ENCODE measurements at places on chromosomes 16 and 17.

GRCh38 chr16:66746682-66747081, 4.7 kb downstream of the DYNC1LI2 start:
- peak; percentile 60 for DNase-seq

GRCh38 chr17:36944553-36944952, 4.2 kb upstream of the AATF start:
- DNase-seq, result no peak

DNA sequence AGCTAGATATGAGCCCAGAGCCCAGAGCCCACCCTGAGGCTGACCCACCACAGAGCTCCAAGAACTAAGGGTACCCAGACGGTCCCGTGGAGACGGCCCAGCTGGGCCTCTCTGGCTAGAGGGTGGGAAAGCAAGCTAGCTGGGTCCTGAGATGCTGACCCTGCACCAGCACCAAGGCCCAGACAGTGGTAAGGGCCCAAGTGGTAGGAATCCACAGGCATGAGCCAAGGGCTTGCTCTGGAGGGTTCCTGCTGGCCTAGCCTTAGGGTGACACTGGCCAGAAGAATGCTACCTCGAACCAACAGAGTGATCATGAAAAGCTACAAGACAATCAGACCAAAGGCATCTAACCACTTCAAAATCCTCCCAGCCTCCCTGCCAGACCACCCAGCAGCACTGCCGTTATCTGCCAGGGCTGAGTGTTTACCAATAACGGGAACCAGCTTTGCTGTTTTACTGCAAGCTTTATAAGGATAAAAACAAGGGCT, 13.2 kb downstream of the HIC1 start:
- peak; percentile 97 for DNase-seq

DNA sequence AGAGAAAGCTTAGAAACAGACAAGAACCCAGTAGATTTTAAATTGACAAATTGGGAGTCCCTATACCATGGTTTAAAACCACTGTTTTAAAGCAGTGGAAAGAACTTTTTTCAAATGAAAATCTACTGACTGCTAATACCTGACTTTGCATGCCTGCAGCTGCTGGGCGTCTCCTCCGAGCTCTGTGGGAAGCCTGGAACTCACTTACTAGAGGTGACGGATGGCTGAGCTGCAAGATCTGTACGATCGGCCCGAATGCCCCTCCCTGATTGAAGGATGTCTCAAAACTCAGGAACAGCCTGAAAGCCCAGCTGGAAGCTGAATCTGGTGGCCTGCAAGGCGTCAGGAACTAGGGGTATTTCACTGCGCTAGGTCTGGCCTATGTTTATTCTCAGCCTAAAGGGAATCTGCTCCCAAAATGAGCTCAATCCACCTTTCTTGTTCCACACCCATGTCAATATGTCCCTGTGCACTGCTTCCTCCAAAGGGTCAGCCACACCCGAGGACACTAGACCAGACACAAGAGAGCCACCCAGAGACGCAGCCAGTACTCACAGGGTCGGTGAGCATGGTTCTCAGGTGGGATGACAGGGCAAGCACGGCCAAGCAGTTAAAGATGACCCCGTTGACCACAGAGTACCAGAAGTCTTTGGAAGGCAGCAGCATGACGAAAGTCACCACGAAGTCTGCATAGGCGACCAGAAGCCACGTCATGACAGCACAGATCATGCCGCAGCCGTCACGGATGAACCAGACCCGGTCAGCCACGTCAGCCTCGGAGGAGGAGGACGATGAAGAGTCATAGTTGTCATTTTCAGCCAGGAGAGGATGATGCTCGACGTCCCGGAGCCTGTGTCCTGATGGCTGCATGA, 21.4 kb downstream of the ZDHHC7 start:
- no peak for DNase-seq

DNA sequence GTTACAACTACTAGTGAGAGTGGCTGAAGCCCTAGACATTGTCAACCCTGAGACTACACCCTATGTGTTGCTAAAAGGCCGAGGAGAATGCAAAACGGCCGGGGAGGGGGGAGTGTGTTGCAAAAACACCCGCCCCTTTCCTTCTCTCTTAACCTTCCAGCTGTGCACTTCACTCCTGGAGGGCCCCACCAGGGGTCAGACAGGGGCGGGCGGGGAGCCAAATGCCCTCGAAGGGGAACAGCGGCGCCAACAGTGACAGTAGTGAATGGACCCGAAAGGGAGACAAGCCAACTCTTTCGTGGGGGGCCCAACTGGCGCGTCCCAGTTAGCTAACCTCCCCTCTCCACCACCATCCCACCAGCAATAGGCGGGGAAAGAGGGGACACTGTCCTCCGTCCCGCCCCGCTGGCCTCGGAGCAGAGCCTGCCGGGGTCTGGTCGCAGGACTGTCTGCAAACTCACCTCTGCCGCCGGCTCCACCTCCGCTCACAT, 352 bp downstream of the MARF1 start:
- no peak for DNase-seq

DNA sequence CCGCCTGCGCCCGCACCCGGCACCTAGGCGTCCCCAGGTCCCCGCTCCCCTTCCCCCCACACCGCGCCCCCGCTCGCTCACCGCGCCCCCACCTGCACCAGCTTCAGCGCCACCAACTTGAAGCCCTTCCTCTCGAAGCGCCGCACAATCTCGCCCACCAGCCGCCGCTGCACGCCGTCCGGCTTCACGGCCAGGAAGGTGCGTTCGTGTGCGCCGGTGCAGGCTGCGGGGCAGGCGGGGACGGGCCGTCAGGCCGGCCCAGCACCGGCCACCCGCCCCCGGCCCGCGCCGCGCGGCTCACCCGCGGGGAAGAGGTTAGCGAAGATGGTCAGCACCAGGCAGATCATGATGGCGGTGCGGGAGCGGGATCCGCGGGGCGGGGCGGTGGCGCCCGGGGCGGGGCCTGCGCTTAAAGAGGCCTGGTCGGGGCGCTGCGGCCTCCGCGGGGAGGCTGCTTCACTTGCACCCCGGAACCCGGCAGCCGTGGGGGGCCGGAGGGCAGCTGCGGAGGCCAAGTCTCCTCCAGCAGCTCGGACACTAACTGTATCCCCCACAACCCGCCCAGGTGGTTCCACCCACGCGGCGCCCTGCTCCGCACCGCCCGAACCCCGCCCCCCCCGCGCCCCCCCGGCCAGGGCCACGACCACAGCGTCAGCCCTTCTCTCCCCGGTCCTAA, at the start of gene NME3:
TSS of gene NME3 (minus strand) at position 356 of the 676 bp plus-strand sequence. CDS start at position 347, 9 bp downstream.
- peak; percentile 43 for DNase-seq

DNA sequence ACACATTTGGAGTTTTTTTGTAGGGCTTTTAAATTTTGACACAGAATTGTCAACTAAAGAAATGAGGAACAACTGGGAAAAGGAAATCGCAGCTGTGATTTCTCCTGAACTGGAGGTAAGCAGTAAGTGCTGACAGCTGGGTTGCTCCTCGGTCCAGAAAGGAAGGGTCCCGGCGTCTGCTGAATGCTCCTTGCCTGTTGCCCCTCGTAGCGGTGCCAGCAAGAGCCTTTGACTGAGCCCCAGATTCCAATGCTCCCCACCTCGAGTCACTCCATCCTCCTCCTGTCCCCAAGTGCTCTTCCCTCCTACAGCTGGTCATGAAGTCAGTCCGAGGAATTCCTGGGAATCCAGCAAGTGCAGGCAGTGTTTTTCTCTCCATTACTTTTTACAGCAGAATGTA, 32.0 kb upstream of the ENDOV start:
- no peak for DNase-seq

- no peak for DNase-seq
These were observed 93.1 kb downstream of the ZDHHC7 start for GRCh38 chr16:84918006-84918909.

GRCh38 chr17:2947996-2948550, 115.3 kb downstream of the OR1D5 start:
- no peak for DNase-seq

GRCh38 chr16:29665294-29666077, 2.4 kb downstream of the SPN start:
- DNase-seq, result no peak

DNA sequence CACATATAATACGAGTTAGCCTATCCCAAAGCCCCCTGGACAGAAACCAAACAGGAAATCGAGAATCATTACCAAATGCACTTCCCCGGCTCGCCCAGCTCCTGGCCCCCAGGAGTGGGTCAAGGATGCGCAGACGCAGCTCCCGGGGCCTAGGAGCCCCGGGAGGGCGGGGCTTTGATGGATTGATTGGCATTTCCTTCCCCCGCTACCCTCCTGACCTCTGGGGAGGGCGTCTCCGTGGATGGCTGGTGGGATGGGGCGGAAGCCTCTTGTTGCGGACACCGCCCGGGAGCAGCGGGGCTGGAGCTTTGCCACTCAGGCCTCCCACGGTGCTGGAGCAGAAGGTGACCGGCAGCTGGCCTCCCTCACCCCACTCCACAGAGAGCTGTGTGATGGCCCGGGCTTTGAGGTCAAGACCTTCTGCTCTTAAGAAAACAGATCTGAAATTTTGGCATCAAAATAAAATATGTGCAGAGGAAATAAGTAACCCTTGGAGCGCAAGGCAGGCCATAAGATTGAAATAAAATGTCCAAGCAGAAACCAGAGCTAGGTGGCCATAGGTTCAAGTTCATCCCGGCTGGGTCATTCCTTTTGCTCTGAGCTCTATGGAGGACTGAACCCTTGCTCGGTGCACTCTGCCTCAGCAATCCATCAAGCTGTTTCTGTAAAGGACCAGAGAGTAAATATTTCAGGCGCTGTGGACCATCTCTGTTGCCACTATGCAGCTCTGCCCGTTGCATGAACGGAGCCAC, 262.3 kb downstream of the SOX9 start:
- no peak for DNase-seq

DNA sequence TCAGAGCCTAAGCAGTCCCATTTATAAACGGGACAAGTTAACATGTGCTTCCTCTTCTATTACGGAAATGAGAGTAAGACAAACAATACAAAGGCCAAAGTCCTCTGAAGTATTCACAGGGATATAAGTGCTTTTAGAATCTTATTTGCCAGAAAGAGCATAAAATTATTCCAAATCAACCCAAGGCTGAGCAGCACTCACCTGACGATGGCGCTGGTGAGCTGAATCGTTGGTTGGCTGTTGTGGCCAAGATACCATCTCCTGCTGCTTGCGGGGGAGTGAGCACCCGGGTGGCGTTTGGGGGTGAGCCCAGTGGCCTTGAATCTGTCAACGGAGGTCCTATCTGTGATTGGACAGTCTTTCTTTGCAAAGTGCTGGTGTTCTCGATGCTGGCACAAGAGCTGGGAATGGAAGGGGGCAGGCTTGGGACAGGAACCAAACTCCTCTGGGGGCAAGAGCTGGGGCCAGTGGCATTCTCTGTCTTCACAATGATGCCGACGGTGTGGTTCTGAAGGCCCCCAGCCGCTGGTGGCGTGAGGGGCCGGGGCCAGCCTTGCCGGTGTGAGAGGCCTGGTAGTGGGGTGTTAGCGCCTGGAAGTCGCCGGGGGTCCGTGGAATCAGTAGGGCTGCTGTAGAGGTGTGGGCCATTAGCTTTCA, 9.5 kb upstream of the DHRS13 start:
- DNase-seq, result no peak

- peak; percentile 99 for DNase-seq
These were observed 25.6 kb downstream of the ITGB3 start for GRCh38 chr17:47279062-47279801.

DNA sequence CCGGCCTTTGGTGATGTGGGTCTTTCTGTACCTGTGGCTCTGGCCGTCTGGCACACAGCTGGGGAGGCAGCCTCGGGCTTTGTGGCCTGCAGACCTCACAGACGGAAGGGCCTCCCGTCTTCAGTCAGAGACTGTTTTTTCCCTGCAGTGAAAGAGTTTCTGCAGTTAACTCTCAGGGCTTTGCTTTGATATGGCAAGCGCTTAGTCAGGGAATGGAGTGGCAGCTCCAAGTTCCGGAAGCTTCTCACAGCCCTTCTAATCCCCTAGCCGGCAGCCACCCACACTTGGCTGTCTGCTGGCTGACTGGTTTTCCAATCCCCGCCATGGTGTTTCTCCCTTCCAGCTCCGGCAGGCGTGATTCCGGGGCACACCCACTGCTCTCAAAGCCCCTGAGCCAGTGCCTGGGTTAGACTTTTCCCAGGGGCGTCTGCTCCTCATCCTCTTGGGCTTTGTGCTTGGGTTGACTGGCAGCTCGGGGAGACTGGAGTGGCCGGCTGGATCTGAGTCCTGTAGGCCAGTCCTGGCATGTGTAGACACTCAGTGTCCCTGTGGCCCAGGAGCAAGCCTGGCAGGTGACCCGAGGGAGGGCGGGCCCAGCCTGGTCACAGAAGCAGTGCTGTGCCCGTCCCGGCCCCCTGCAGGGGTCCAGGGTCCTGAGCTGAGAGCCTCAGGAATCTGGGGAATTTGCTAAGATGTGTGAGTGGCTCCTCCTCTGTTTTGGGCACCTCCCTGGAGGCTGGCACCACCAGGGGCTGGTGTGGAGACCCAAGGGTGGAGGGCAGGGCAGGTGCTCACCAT, 29.9 kb downstream of the BAIAP2 start:
- DNase-seq, result peak; percentile 81

GRCh38 chr16:75922250-75922649, 196.0 kb upstream of the CPHXL start:
- DNase-seq, result no peak

DNA sequence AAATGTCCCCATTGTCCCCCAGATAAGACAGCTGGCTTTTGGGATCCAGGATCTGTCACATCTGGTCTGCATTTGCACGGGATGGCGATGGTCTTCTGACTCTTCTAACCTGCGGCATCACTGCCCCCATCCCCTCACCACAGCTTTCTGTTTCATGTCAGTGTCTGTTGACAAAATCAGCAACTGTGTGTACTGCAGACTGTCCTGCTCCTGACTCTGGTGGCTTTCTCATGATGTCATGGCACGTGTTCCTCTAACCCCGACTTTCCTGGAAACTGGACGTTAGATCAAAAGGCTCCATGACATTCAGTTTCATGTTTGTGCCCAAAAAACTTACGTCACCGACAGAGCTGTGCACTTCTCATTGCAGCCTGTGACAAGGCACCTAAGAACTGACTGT, 30.1 kb upstream of the CPNE2 start:
- no peak for DNase-seq

DNA sequence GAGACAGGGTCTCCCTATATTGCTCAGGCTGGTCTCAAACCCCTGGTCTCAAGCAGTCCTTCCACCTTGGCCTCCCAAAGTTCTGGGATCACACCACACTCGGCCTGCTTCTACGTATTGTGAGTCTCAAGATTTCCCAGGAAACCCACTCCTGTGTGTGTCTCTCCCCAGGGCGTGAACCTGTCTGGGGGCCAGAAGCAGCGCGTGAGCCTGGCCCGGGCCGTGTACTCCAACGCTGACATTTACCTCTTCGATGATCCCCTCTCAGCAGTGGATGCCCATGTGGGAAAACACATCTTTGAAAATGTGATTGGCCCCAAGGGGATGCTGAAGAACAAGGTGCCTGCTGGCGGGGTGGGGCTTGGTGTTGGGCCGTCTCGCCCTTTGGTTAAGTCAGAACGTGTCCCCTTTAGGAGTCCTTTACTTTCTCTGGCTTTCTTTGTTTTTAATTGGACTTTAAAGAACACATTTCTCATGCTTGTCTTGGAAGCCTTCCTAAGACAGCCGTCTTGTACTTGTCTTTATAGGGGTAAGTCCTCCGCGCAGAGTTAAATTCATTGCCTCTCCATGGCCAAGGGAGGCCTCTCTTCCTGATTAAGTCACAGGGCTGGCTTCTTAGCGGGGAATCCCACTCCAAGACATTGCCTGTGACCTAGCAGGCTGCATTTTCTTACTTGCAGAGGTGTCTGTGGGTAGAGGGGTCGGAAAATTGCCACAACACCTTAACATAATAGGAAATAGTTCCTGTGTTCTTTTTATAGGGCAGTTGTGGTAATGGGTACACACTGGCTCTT, 136.4 kb downstream of the ABCC6 start:
- DNase-seq, result no peak

Data from astrocyte (in vitro differentiated cells and primary cell).